ENCODE measurements at places on chromosomes 3 and 15.

- peak overlapping the region; percentile 9 for H3K4me3 ChIP-seq
- DNase-seq = peak; percentile 67
- H3K27me3 ChIP-seq = no peaks in the 10 kb centered on the region
- peaks cover 31% of the 10 kb centered on the region for H3K4me1 ChIP-seq
- H3K36me3 ChIP-seq = peaks cover 2% of the 10 kb centered on the region
Measured at GRCh38 chr15:84721371-84721770, 5.4 kb upstream of the SEC11A start.

GRCh38 chr15:68470049-68470742 lies 38.2 kb upstream of the ITGA11 start:
- H3K27me3 ChIP-seq = peaks cover 38% of the 10 kb centered on the region
- H3K4me3 ChIP-seq = no peak overlapping the region
- DNase-seq = no peak
- no peaks in the 10 kb centered on the region for H3K4me1 ChIP-seq
- H3K36me3 ChIP-seq = no peaks in the 10 kb centered on the region

GRCh38 chr15:68980786-68981185 lies 33.7 kb upstream of the NOX5 start:
- H3K27ac ChIP-seq = no peak overlapping the region
- no peaks in the 10 kb centered on the region for H3K4me1 ChIP-seq
- no peak overlapping the region for H3K4me3 ChIP-seq
- no peaks in the 10 kb centered on the region for H3K36me3 ChIP-seq
- H3K27me3 ChIP-seq = peaks cover 7% of the 10 kb centered on the region
- DNase-seq = no peak

DNA sequence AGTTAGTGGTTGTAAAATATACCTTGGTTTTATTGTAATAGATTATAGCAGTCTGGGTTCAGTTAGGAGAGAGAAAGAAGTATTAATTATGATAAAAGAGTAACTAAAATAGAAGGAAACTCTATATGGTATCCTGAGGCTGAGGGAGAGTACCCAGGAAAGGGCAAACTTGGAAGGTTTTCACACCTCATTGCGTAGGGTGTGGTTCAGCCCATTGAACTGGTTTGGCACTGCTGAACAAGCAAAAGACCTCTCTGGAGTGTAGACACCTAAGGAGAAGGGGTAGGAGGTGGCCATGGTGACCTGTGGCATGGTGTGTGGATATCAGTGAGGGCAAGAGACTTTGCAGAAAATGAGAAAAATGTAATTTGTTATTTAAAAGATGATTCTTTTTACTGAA lies 63.5 kb downstream of the STT3B start:
- H3K4me1 ChIP-seq = peaks cover 33% of the 10 kb centered on the region
- peak overlapping the region; percentile 65 for H3K27ac ChIP-seq
- DNase-seq = no peak

DNA sequence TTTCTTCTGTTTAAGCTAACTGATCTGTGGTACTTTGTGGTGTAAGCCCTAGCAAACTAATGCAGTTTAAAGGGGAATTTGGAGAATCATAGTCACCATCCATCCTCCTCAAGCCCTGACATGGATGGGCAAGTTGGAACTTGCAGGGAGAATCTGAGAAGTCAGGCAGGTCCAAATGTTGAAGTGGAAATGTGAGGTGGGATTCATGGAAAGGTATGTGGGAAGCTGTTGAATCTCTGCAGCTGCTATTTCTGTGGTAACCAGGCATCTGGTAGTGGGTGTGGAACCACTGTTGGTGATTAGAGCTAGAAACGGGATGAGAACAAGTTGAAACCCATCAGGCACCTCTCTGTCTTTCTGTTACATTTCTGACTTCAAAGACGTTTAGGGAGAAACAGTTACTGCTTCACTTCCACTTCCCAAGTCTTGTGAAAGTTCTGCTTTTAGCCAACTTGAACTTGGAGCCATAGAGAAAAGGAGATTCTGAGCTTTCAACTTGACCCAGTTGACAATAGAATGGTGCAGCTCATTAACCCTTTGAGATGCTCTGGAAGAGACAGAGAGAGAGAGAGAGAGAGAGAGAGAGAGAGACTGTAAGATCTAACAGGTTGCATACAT lies 38.1 kb upstream of the NMNAT3 start:
- no peak overlapping the region for H3K4me3 ChIP-seq
- DNase-seq = no peak
- H3K36me3 ChIP-seq = no peaks in the 10 kb centered on the region
- no peak overlapping the region for H3K27ac ChIP-seq
- no peaks in the 10 kb centered on the region for H3K27me3 ChIP-seq

- peaks cover 62% of the 10 kb centered on the region for H3K36me3 ChIP-seq
- DNase-seq = no peak
- H3K4me1 ChIP-seq = peaks cover 7% of the 10 kb centered on the region
- no peak overlapping the region for H3K27ac ChIP-seq
Measured at GRCh38 chr3:11791339-11792200, 55.1 kb downstream of the TAMM41 start.

GRCh38 chr3:151226088-151226563 lies 23.1 kb upstream of the GPR171 start:
- no peaks in the 10 kb centered on the region for H3K27me3 ChIP-seq
- DNase-seq = no peak
- H3K27ac ChIP-seq = peak overlapping the region; percentile 87
- peaks cover 18% of the 10 kb centered on the region for H3K36me3 ChIP-seq
- peak overlapping the region; percentile 36 for H3K4me3 ChIP-seq

DNA sequence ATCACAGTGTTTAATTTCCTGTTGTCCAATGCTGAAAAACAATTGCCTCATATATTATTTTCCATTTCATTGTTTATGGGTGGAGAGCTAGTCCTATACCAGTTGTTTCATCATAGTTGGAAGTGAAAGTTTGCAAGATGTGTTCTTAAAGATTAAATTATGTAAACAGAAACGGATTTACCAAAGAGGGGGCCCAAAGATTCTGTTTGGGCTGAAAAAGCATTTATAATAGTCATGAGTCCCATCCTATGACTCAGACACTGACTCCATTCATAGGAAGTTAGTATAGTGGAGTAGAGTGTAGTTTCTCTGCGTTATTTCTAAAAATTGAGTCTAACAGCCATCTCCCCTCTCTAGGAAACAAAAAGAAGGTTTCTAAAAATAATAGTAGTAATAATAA lies 24.3 kb downstream of the NFKBIZ start:
- H3K4me1 ChIP-seq = no peaks in the 10 kb centered on the region
- peaks cover 4% of the 10 kb centered on the region for H3K27me3 ChIP-seq
- no peaks in the 10 kb centered on the region for H3K36me3 ChIP-seq
- H3K27ac ChIP-seq = no peak overlapping the region
- no peak overlapping the region for H3K4me3 ChIP-seq

DNA sequence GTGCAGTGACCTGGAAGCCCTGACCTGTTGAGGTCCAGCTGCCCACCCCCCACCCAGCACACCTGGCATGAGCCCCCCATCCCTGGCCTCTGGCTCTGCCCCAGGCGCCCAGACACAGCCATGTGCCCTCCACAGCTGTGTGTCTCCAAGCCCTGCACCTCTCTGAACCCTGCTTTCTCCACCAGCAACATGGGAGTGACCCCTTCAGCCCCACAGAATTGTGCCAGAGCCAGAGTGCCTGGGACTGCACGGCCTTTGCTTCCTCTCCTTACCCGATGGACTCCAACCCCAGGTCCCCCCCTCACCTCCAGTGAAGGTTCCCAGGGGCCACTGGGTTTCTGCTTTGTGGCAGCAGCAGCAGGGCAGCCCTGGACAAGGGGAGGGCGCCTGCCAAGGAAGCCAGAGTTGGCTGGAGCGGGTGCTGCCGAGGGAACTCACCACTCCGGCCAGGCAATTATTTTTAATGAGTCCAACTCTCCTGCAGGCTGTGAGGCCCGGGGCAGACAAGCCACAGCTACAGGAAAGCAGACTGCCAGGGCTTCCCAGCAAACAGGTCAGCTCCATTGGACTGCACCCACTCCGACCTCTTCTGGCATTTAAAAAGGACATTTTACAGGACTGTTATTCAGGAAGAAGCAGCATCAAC lies 24.1 kb downstream of the PRR20G start:
- no peak overlapping the region for H3K27ac ChIP-seq
- no peak overlapping the region for H3K4me3 ChIP-seq
- DNase-seq = no peak
- H3K4me1 ChIP-seq = no peaks in the 10 kb centered on the region
- H3K36me3 ChIP-seq = no peaks in the 10 kb centered on the region

GRCh38 chr3:167246252-167246651 lies 133.8 kb downstream of the ZBBX start:
- H3K4me1 ChIP-seq = no peaks in the 10 kb centered on the region
- no peaks in the 10 kb centered on the region for H3K27me3 ChIP-seq

DNA sequence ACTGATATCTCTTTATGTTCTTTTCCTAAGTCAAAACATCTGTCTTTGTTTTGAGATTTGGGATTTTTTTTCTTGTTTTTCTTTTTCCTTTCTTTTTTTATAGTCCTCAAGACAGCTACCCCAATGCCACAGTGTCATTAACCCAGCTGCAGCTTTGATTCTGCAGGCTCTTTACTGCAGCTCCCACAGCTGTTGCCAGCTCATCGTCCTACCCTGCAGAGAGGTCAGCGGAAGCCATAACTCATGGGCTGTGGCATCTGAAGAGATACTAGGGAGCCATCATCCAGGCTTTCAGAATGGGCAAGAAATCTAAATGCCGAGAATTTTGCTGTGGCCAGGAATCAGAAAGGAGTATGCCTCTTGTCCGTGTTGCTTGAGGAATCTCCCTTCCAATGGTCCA lies 44.3 kb upstream of the SLC24A5 start:
- H3K4me1 ChIP-seq = no peaks in the 10 kb centered on the region
- no peaks in the 10 kb centered on the region for H3K36me3 ChIP-seq
- H3K27ac ChIP-seq = no peak overlapping the region
- no peak for DNase-seq
- H3K4me3 ChIP-seq = no peak overlapping the region

DNA sequence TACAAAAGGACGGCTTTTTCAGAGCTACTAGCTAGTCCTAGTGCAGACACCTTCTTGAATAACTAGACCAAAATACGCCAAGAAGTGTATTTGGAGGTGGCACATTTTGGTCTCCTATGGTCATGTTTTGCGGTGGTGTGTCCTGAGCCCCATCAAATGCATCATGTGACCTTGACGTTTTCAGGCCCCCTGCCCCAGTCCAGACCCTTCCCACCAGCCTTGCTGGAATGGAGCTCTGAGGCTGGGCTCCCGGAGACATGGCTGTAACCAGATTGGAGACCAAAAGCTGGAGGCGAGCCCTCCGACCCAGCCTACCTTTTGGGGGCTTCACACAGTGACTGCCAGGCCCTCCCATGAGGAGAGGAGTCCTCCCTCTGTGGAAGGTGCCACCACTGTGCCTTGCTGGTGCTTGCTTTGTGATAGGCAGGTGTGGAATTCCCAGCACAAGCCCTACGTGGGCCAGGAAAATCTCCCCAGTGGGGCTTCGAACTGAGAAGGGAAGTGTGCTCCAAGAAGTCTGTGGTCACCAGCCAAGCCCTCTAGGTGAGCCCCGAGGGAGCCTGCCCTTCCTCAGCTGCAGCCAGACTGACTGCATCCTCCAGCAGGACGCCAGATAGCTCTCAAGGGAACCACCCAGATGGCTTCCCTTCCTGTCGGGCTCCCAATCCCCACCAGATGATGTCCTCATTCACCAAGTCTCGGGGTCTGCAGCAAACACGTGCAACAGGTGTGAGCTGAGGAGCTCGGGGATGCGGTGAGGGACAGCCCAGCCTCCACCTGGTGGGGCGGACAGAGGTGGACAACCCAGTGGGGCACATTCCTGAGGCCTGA lies 126.2 kb downstream of the ASB7 start:
- no peak overlapping the region for H3K4me3 ChIP-seq
- H3K27me3 ChIP-seq = no peaks in the 10 kb centered on the region
- no peaks in the 10 kb centered on the region for H3K4me1 ChIP-seq
- DNase-seq = no peak
- no peak overlapping the region for H3K27ac ChIP-seq

DNA sequence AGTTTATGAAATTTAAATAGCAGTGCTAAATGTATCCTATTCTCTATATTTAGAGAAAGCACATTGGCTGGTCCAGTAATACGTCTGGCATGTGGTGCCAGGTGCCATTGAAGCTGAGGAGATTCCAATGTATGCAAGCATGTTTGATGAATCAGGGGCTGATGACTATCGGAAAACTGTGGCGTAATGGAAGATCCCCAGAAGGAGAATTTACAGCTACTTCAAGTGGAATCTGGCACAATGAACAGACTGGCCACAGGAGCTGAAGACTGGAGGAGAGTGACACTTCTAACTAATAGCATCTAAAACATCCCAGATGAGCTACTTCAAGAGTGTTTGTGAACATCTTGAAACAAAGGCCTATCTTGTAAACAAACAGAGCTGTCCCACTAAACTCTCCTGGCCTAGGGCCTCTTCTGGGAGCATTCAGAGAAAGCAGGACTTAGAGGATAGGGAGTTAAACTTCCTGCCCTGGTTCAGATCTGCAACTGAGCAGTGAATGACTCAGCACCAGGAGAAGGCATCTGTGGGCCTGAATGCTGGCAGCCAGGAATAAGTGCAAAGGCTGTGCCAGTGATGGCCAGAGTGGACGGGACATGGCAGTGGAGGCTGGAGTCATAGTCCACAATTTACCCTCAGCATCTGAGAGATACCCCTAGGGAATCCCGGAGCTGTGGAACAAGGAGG lies 15.2 kb upstream of the ACTC1 start:
- H3K4me3 ChIP-seq = no peak overlapping the region
- H3K27ac ChIP-seq = no peak overlapping the region
- H3K4me1 ChIP-seq = no peaks in the 10 kb centered on the region
- peaks cover 30% of the 10 kb centered on the region for H3K27me3 ChIP-seq
- no peaks in the 10 kb centered on the region for H3K36me3 ChIP-seq

GRCh38 chr15:100383302-100384107 lies 41.7 kb upstream of the ADAMTS17 start:
- no peaks in the 10 kb centered on the region for H3K4me1 ChIP-seq
- no peak overlapping the region for H3K27ac ChIP-seq
- H3K36me3 ChIP-seq = no peaks in the 10 kb centered on the region
- peak; percentile 71 for DNase-seq
- H3K4me3 ChIP-seq = no peak overlapping the region

DNA sequence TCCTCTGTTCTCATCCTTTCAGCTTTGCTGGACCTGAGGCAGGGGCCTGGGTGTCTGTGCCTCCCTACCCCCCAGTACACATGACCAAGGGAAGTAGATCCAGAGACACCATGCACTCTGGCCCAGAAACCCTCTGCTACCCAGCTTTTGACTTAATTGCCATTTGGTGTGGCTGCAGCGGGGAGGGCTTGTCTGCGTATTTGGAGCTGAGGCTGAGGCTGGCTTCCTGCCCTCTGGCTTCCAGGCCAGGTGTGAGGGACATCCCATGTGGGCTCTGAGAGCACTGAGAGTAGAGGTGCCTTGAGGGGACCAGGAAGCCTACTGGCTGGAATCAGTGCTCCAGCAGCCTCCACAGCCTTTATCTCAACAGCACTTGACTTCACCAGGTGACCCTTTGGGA lies 26.9 kb downstream of the PPCDC start:
- H3K36me3 ChIP-seq = peaks cover 15% of the 10 kb centered on the region
- no peak for DNase-seq
- no peak overlapping the region for H3K27ac ChIP-seq
- H3K27me3 ChIP-seq = no peaks in the 10 kb centered on the region
- H3K4me3 ChIP-seq = no peak overlapping the region

DNA sequence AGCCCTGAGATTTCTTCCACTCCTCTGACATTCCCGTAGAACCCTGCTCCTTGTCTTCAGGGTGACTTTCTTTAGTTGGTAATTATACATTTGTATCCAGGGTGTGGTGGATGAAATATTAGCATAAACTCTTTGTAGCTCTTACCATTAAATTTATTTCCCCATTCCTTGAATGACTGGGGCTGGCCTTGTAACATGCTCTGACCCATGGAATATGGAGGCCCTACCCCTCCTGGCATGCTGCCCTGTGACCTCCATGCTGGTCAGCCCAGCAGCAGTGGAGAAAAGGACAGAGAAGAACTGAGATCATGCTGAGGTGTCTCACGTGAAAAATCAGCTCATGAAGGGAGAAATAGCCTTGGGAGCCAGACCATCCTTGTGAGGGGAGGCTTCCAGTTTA lies 96.1 kb upstream of the PROK2 start:
- no peak overlapping the region for H3K4me3 ChIP-seq
- DNase-seq = no peak
- no peaks in the 10 kb centered on the region for H3K36me3 ChIP-seq

All from activated CD4-positive, alpha-beta T cell treated with anti-CD3 and anti-CD28 coated beads, Interleukin-2, amount 10 ng/mL, durations not matched to agents 24 days and 14 days (primary cell).